Effector memory CD8-positive, alpha-beta T cell (primary cell): ENCODE measurements at places on chromosomes 5 and 9.

GRCh38 chr5:119304439-119305211 lies 51.2 kb upstream of the TNFAIP8 start:
- DNase-seq: no peak

GRCh38 chr5:54148067-54148845 lies 162.1 kb downstream of the ARL15 start:
- no peak for DNase-seq

DNA sequence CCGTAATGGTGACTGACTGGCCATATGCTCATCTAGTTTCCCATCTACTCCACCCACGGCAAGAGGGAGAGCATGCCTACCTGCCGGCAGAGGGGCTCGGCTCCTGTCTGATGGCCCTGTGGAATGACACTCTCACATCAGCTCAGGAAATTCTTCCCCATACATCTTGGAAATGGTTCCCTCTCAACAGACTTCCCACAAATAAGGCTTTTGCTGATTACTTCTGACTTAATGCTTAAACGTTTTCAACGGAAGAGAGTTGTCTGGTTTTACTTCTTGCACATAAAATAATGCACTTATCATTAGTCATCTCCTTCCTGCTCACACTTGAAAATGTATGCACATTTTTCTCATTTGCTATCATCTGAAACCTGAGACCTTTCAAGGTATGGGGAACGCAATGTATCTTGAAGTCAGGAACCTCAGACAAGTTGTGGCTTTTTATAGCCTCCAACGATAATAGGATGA lies 129.5 kb downstream of the TTLL11 start:
- no peak for DNase-seq

- no peak for DNase-seq
Observed at GRCh38 chr9:124266826-124267201, 9.1 kb downstream of the NEK6 start.

DNA sequence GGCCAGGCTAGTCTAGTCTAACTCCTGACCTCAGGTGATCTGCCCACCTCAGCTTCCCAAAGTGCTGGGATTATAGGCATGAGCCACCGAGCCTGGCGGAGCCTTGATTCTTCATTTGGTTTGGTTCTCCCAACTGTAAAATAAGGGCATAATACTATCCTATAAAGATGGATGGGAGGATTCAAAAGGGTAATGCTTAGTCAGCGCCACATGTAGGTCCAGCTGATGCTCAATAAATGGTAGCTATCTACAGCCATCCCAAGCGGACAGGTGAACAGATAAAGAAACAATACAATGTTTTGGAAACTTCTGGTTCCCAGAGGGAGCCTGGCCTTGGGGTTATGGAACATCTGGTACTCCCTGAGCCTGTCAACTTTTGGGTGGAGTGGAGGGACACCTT lies 13.6 kb upstream of the SET start:
- DNase-seq: no peak

GRCh38 chr5:144088206-144089064 lies 82.0 kb downstream of the YIPF5 start:
- no peak for DNase-seq

- DNase-seq: no peak
Observed at GRCh38 chr9:95092262-95093072, 225.0 kb downstream of the FANCC start.

- DNase-seq: no peak
Observed at GRCh38 chr5:173643964-173644363, 27.5 kb upstream of the BOD1 start.

DNA sequence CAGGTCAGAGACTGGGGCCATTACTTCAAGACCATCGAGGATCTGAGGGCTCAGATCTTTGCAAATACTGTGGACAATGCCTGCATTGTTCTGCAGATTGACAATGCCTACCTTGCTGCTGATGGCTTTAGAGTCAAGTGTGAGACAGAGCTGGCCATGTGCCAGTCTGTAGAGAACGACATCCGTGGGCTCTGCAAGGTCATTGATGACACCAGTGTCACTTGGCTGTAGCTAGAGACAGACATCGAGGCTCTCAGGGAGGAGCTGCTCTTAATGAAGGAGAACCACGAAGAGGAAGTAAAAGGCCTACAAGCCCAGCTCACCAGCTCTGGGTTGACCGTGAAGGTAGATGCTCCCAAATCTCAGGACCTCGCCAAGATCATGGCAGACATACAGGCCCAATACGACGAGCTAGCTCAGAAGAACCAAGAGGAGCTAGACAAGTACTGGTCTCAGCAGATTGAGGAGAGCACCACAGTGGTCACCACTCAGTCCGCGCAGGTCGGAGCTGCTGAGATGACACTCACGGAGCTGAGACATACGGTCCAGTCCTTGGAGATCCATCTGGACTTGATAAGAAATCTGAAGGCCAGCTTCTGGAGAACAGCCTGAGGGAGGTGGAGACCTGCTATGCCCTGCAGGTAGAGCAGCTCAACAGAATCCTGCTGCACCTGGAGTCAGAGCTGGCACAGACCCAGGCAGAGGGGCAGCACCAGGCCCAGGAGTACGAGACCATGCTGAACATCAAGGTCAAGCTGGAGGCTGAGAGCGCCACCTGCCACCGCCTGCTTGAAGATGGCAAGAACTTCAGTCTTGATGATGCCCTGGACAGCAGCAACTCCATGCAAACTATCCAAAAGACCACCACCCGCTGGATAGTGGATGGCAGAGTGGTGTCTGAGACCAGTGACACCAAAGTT lies 9.3 kb downstream of the NIPBL start:
- DNase-seq: no peak

DNA sequence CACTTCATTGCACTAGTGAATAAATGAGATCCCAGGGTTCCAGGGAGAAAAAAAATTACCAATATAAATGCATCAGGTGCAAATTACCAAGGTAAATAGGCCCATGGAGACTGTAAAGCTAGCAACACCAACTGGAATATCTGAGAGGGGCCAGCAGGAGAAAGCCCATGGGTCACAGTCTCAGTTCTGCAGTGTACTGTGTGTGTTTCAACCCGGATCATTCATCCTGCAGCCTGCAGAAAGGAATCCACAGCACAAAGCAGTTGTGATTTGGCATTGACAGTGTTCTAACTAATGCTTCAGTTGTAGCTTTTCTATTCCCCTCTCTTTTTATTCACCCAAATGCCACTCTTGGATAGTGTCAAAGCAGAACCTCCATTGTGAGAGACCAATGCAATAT lies 171.0 kb downstream of the EFNA5 start:
- no peak for DNase-seq

DNA sequence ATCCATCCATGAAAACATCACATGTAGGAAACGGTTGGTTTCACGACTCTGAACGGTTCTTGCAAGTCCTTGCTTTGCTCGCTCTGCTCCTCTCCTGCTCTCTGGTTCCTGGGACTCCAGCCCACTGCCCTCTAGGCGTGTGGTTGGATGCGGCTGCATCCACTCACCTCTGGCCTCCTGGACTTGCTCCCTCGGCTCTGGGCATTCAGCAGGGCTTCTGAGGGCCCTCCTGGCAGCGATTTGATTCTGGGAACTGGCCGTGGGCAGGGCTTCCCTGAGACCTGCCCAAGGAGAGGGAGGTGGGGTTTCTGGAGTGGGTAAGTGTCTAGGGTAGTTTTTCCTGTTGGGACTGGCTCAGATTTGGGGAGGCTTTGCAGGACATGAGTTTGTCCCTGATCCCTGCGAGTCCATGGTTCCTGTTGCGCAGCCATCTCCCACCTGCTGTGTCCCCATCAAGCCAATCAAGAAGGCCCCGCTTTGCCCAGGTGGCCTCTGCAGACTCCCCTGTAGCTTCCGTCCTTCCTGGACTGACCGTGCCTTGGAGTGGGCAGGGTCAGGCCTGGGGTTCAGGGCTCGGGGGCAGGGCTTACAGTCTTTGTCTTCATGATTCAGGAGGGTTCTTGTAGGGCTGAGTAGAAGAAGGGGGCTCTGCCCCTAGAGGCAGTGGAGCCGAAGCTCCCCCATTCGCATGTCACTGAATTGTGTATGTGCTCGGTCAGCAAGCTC lies 192.3 kb downstream of the CACNA1B start:
- no peak for DNase-seq

GRCh38 chr5:45279109-45279508 lies 417.1 kb downstream of the HCN1 start:
- no peak for DNase-seq

- DNase-seq: no peak
Observed at GRCh38 chr9:106752581-106752980, 110.4 kb upstream of the ZNF462 start.

- no peak for DNase-seq
Observed at GRCh38 chr5:137209232-137209809, 289.8 kb downstream of the SPOCK1 start.

- no peak for DNase-seq
Observed at GRCh38 chr5:113519412-113519811, 5.9 kb downstream of the YTHDC2 start.

DNA sequence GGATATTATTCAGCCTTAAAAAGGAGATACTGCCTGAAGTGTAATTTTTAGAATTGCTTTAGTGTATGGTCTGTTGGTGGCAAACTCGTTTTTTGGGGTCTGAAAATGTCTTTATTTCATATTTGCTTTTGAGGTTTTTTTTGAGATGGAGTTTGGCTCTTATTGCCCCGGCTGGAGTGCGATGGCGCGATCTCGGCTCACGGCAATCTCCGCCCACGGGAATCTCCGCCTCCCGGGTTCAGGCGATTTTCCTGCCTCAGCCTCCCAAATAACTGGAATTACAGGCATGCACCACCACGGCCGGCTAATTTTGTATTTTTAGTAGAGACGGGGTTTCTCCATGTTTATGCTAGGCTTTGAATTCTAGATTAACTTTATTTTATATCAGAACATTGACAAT lies 20.2 kb upstream of the PCDHB1 start:
- no peak for DNase-seq

DNA sequence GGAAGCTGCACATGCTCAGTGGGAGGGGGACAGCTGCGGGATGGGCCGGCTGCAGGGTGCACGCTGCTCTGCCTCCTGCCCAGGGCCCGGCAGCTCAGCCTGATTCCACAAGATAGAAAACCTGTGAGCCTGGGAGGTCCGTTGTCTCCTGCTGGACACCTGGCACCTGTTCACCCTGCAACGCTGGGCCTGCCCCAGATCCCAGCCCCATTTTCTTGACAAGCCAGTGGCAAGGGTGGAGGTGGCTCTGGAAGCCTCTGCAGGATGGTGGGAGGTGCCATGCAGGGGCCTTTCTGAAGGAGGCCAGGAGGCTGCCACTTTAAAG lies 68.1 kb upstream of the RNF130 start:
- DNase-seq: no peak

- DNase-seq: no peak
Observed at GRCh38 chr5:95075111-95075510, 209.8 kb downstream of the MCTP1 start.

DNA sequence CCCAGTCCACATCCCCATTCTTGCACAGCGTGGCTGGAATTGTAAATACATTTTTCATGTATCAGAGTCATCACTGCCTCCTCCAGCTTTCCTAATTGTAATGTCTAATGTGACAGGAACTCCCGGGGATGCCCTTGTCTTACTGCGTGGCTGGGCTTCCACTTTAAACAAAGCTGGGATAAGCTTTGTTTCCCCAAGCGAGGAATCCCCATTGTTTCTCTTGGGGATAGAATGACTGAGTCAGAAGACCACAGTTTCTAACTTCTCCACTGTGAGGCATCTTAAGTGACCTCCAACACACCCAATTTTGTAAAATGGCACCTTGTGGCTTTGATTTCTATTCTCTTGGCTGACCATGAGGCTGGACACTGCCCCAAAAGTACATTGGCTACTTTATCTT lies 22.4 kb downstream of the ARPC5L start:
- no peak for DNase-seq

DNA sequence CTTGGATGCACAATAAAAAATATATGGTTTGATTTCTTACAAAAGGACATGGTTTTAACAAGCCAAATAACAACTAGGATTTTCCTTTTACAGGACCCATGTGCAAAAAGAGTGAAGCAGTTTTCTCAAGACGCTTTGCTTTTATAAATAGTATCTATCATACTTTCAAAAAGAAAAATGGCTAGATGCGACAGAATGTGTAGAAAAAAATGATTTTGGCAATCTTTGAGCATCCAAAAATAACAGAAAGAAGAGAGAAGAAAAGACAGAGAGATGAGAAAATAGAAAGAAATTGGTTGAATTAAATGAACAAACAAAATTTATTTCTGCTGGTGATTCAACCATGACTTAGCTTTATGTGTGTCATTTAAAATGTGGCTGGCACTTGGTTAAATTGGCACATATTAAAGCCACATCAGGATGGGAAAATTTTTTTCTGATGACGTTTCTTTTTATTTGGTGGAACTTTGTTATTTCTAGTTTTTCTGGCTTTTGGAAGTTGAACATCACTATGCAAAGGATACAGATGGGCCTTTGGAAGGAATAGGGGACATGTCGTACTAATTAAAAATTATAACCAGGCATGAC lies 35.6 kb upstream of the NREP start:
- no peak for DNase-seq

DNA sequence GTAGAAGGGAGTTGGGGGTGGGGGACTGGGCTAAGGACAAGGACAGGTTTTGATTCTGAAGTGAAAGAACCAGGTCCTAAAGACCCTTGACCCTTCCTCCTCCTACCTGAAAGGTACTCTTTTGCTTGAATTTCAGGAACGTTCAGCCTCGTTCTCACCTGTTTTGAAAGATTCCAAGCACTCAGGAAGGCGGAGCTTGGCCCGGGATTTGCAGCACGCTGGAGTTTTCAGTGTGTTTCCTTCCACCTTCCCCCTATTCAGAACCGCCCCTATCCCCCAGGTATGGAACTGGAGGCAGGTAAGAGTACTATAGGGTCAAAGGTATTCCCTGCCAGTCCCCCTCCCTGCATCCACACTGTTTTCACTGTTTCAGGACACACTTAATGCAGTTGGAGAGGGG lies 7.1 kb downstream of the EGR1 start:
- DNase-seq: no peak

GRCh38 chr5:135204151-135204600 lies 170.1 kb upstream of the PITX1 start:
- no peak for DNase-seq

- no peak for DNase-seq
Observed at GRCh38 chr9:96031366-96031824, 155.9 kb downstream of the ERCC6L2 start.

GRCh38 chr5:93423300-93423699 lies 157.7 kb downstream of the NR2F1-AS1 start:
- DNase-seq: no peak

GRCh38 chr9:93129286-93129685 lies 4.8 kb downstream of the NINJ1 start:
- DNase-seq: no peak

GRCh38 chr5:137838976-137839375 lies 28.7 kb upstream of the MYOT start:
- no peak for DNase-seq

DNA sequence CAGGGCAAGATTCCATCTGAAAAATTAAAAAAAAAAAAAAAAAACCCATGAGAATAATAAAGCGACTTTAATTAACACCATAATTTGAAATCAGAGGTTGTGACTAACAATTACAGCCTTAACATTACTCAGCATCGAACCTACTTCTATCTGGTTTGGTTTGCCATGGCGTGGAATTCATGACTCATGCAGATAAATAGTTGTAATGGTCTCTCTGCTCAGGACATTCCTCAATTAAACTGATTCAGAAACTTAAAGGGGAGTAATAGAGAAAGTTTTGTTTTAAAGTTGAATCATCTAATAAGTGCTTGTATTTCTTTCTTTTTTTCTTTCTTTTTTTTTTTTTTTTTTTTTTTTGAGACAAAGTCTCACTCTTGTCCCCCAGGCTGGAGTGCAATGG lies 135.5 kb downstream of the SPATA31D1 start:
- DNase-seq: no peak
